Posterior vena cava (tissue), 2 donors: ENCODE measurements at places on chromosomes 4 and X. TPM values are rescaled to one million over a fixed set of nuclear protein-coding genes. Genes with fewer than 3 reads are reported as not detected.
A peak's percentile ranks its signal among the peaks of the same experiment; 100 is the strongest.

GRCh38 chr4:76665153-76665552, 230.1 kb downstream of the SHROOM3 start:
- no peak for DNase-seq

DNA sequence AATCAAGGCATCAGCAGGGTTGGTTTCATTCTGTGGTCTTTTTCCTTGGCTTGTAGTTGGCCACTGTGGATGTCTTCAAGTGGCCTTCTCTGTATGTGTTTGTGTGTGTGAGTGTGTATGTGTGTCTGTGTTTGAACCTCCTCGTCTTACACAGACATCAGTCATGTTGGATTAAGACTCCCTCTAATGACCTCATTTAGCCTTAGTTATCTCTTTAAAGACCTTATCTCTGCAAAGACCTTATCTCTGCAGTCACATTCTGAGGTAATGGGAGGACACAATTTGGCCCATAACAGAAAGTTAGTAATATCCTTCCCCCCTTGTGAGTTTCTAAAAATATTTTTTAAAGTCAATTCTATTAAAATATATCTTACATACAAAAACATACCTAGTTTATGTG, 126.7 kb downstream of the EMCN start:
- no peak for DNase-seq

- DNase-seq, result peak; percentile 40
Measured at GRCh38 chrX:95835223-95835622, 849.4 kb upstream of the DIAPH2 start.

DNA sequence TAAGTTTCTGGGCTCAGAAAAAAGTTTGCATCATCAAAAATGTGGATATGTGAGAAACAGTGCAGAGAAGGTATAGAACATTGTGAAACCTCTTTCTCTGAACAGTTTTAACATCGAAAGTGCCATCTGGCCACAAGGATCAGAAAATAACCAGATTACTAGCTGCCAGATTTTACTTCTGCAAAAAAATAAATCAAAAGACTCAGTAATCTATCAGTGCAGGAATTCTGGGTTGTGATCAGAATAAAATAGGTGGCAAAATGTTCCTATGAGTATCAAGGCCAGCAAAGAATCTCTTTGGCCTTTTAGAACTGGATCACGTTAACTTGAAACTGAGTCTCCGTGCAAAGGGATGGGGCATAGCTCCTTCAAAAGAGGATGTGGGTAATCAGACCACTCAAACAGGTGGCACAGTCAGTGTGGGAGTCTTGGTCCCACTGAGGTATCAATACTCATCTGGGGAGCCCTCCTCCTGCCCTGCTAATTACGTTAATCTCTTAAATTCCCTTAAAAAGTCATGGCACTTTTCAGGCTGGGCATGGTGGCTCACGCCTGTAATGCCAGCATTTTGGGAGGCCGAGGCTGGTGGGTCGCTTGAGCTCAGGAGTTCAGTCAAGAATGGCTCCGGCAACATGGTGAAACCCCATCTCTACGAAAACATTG, 26.7 kb upstream of the RBM47 start:
- DNase-seq, result no peak

DNA sequence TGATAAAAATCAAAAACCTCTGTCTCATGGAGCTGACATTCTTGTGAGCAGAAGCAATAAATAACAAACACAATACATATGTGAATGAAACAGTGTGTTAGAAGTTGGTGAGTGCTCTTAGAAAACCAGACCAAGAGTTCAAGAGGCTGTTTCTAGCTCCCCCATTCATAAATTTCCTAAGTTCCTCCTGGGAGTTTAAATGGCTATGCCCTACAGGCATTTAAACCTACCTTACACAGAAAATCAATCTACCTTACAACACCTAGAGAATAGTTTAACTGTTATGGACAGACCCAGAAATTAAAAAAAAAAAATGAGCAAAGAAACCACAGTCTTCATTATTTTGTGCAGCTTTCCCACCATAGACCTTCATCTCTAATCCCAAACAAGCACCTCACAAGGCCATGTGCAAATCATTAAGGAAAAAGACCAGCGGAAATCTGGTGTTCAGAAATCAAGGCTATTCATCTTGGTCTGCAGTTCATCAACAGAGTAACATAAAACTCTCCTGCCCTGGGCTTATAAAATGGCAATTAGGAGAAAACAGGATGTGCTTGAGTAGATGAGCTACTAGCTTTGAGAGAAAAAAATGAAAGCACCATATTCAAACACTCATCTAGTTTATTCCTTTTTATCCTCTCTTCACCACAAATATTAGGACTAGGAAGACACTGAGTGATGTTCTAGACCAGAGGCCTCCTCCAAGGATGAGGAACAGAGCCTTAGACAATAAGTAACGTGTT, 147.2 kb downstream of the SHROOM3 start:
- no peak for DNase-seq

DNA sequence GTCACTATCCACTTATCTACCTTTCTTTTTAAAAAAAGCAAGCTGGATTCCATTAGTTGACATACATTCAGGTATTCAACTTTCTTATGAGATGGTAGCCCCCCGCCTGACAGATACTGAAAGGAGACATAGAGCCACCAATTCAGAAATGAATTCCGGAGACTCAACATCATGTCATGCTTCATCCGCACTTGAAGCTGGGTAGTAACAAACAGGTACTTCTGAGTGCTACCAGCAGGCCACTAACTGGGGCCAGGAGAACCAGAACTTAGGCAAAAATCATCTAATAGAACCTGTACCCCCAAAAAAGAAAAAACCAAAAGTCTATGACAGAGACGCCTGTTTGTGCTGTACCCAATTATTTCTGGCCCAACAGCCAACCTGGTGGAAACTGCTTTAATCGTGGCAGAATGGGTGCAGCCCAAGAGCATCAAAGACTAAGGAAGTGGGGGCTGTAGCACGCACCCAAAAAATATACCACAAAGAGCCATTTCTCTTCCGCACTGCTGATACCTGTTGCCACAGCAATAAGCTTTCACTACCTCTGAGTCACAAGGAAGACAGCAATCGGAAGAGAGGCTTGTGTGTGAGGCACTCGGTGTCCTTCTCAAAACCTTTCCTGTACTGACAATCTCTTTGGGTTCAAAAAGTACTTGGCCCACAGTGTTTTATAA, 84.8 kb downstream of the AFAP1 start:
- DNase-seq, result no peak

- DNase-seq, result no peak
Measured at GRCh38 chrX:103651151-103651773, 22.5 kb downstream of the TCEAL1 start.

GRCh38 chr4:158098802-158099201, 74.0 kb downstream of the GASK1B start:
- no peak for DNase-seq

- DNase-seq, result peak; percentile 20
Measured at GRCh38 chr4:25552580-25553271, 102.9 kb upstream of the SLC34A2 start.

DNA sequence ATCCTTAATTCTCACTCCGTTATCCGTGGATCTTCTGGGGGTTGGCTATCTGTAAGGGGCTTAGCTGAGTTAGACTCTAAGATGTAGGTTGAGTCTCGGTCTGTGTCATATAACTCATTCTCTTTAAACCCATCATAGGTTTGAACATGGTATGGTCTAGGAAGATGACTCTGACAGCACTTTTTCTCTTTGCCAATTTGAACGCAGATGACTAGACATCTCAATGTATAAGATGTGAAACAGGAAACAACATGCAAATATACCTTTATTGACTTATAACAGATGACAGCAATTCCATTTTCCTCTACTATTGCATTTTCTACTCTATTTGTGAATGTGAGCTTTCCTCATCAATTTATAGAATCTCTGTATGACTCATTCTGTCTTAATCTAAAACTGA, 634.8 kb upstream of the MAGEB2 start:
- DNase-seq, result no peak

GRCh38 chr4:1852904-1853623, 2.9 kb downstream of the LETM1 start:
- no peak for DNase-seq

- no peak for DNase-seq
Measured at GRCh38 chrX:12443534-12444098, 305.3 kb downstream of the FRMPD4 start.

DNA sequence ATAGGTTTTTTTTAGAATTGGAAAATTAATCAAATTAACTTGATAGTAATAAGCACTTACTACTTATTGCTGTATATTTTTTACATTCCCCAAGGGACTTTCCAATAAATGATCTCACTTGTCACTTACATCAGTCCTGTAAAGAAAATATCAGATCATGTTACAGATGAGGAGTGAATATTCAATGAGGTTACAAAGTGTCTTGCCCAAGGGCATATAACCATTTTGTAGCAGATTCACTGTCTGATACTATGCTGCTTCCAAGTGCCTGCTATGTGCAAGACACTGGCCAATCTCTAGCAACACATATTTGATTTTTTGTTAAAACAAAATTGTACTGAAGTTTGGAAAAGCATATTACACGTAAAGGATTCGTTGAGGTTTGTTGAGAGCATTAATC, 1287.7 kb downstream of the FAM133A start:
- no peak for DNase-seq

GRCh38 chr4:84529169-84529751, 30.2 kb upstream of the NKX6-1 start:
- DNase-seq, result no peak

- DNase-seq, result no peak
Measured at GRCh38 chrX:155966876-155967275, 30.6 kb upstream of the IL9R start.

DNA sequence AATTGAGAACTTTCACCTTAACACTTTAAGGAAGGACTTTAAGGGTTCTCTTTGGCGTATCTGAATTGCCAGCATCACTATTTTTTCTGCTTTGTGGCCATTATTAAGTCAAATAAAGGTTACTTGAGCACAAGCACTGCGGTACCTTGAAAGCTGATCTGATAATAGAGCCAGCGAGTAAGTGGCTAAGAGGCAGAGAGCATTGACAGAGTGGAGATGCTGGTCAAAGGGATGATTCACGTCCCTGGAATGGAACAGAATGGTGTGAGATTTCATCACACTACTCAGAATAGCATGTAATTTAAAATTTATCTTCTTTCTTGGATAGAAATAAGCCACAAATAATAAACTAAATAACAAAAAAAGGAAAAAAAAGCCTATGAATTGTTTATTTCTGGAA, 57.1 kb upstream of the NPFFR2 start:
- no peak for DNase-seq

GRCh38 chr4:188437535-188437934, 298.3 kb downstream of the TRIML1 start:
- DNase-seq, result no peak

DNA sequence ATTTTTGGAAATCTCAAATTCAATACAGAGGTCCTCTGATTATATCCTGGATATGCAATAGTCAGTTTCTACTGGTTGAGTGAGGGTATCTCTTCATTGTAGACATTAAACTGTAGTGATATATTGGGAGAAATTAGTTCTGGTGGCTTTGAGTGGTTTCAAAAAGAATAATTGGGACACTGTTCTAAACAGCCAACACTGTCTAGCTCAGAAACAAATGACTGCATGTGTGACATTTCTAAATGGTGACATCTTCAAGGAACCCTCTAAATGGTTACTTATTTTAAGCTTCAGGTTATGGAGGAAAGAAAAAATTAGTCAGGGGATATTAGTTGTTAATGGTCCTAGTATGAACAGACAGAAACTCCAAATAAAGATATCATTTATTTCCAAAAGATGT, 186.2 kb downstream of the LARP7 start:
- DNase-seq, result no peak

DNA sequence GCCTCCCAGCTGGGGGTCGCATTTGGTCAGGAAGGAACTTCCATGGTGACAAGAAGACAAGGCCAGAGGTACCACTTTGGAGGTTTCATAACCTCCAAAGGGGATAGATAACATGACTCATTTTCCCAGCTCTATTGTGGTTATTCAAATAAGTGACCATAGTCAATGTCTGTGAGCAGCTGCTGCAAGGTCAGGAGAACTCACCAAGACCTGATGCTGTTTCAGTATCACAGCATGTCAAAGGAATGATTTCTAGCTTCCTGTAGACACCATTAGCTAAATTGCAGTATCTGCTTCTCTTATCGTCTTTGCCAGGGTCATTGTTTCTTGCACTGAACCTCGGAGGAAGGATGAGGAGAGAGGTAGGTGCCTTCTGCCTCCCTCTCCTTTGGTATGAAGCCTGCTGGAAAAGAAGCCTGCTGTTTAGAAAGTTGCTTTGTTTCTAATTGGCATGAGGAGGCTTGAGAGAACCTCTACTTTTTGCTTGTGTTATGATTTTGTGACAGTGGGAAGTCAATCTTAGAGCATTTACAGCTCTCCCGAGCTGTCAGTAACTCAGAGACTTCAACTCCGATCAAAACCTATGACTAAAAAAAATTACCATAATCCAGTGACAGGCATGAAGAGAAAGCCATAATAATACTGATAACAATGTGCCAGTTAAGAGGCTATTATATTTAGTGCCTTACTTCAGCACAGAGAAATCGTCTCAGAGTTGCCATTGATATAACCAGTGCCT, 38.0 kb upstream of the GATB start:
- DNase-seq, result no peak

DNA sequence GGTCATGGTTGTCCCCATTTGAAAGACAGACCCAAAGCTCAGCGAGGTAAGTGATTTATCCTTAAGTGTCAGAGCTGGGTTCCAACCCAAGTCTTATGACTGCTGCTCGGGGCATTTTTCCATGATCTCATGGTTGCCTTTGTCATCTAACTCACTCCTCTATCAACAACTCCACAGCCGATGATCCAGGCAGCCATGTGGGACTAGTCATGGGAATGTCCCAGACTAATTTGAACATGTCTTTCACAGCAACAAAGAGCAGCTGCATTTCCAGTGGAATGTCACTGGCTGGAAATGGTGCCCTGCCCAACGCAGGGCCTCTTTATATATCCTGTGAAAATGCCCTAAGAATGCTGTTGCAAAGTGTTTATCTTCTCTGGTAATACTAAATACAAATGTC, 284.8 kb upstream of the PPARGC1A start:
- DNase-seq, result no peak

DNA sequence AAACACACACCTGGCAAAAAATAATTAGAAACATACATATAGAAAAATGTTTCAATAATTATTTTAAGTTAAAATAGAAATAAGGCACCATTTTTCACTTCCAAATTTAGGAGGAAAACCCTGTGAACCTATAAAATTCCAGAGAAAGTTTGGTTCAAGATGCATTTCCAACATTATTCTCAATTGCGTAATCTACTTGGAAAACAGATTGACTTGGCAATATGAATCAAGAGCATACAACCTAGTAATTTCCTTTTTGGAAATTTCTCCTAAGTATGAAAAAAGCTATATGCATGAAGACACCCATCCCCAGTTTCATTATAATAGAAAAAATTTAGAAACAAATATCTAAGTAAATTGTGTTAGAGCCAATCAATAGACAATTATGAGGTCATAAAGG, 242.9 kb downstream of the IQCM start:
- no peak for DNase-seq

HEPH gene
- total RNA-seq, result 22.2 TPM

PPBP gene
- total RNA-seq, result 2.4 TPM

IQCM gene
- not detected for total RNA-seq

ATP5ME gene
- total RNA-seq, result 237 TPM

NAP1L2 gene
- 3.0 TPM for total RNA-seq

NDNF gene
- 2.0 TPM for total RNA-seq

GK gene
- total RNA-seq, result 8.3 TPM

SASH3 gene
- 11.6 TPM for total RNA-seq

SLC34A2 gene
- not detected for total RNA-seq

NPY1R gene
- total RNA-seq, result 61.9 TPM

SPINK2 gene
- total RNA-seq, result not detected

ADGRG2 gene
- 1.0 TPM for total RNA-seq

MAGEA10 gene
- total RNA-seq, result not detected

IL21 gene
- not detected for total RNA-seq

MAGEB1 gene
- total RNA-seq, result not detected

IBSP gene
- not detected for total RNA-seq

ADGRG4 gene
- total RNA-seq, result 1.2 TPM
